ENCODE measurements at places on chromosomes 7 and 10.

DNA sequence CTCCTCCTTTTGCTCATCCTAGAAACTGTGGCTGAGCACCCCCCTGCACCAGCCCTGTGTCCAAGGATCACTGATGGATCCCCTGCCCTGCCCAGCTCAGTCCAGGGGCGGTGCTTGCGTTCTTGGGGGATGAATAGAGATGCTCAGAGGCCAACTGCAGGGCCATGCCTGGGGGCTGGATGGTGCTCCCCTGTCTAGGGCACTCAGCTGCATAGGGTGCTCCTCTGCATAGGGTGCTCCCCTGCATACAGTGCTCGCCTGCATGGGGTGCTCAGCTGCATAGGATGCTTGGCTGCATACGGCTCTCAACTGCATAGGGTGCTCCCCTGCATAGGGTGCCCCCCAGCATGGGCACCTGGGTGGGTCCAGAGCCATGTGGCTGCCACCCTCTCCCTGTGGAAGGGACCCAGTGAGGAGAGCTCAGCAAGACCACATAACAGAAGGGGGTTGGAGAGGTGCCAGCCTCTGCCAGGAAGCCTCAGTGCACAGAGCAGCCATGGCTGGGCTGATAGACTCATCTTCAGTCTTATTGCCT is 95.0 kb downstream of the BMS1 start:
- no peak for DNase-seq

GRCh38 chr7:118855290-118855689 is 630.8 kb downstream of the ANKRD7 start:
- DNase-seq, result no peak

GRCh38 chr7:156173346-156173745 is 361.1 kb upstream of the SHH start:
- no peak for DNase-seq

DNA sequence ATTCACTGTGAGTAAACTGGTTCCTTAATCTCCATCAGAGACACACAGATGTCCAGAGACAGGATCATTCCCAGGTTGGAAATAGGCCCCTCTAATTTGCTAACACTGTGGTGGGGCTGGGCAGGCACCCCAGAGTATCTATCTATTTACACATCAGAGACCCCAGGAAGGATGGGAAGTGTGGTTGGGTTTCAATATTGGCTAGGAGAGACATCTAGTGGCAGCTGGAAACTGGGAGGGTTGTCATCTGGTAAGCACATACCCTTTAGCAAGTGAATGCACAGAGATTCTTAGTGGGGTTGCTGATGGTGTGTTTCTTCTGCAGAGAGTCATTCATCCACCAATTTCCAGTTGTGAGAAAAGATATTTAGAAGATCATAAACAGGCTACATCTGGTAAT is 36.0 kb upstream of the NRG3 start:
- DNase-seq, result no peak

DNA sequence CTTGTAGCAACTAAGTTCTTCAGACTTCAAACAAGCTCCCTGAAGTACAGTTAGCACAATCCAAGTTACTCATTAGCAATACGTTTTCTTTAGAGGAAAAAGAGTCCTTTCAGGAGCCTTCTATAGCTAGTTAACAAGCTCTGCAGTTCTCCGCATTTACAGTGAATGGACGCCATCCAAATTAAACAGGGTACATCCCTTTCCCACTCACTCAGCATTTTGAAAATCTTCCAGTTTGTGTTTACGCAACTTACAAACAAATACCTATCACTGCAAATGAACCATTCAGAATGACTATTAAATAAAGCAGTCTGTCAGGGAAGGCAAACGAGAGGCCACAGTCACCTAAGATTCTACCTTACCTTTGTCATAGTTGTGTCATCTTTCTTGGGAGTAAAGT is 84.5 kb downstream of the RNF32 start:
- DNase-seq, result no peak

GRCh38 chr10:36469585-36469984 is 655.8 kb upstream of the ANKRD30A start:
- DNase-seq, result no peak

GRCh38 chr7:149226840-149227494 is 12.5 kb upstream of the ZNF212 start:
- no peak for DNase-seq

DNA sequence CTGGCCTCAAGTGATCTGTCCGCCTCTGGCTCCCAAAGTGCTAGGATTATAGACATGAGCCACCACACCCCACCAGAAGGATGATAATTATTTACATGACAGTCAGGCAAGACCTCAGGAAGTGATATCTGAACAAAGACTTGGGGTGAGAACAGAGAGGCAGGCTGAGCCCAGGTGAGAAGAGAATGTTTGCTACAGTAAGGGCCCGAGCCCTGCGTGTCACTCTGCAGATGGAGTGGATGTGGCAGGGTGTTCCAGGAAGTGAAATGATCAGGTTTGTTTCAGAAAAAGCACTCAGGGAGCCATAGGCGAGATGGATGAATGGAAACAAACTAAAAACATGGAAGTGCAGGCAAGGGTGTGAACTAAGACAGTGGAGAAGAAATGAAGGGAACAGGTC is 22.2 kb downstream of the SFMBT2 start:
- DNase-seq, result no peak
